ENCODE measurements at places on chromosomes 12 and 14.

DNA sequence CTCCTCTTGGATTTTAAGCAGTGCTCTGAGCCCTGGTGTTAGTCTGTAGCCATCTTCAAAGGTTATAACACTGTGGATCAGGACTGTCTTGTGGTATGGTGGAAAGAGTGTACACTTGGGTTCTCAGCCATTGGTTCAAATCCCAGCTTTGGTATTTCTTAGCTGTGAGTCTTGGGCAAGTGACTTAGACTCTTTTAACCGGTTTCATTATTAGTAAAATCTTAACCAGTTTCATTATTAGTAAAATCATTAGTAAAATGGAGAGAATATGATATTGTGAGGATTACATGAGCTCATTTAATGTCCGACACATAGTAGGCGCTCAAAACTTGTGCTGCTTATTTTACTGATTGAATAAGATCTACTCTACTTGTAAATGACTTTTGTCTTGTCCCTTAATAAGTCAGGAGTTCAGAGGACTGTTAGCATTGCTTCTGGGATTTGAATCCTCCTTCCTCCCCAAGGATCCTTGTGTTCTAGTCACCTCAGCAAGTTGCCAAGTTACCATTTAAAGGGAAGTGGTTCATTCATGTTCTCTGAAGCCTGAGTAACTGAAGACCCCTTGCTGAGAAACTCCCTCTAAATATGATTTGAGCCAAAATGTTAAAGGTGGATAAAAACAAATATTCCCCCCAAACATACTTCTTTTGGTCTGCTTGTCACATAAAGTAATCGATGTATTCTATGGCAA lies 12.4 kb downstream of the TTLL5 start:
- DNase-seq = no peak

DNA sequence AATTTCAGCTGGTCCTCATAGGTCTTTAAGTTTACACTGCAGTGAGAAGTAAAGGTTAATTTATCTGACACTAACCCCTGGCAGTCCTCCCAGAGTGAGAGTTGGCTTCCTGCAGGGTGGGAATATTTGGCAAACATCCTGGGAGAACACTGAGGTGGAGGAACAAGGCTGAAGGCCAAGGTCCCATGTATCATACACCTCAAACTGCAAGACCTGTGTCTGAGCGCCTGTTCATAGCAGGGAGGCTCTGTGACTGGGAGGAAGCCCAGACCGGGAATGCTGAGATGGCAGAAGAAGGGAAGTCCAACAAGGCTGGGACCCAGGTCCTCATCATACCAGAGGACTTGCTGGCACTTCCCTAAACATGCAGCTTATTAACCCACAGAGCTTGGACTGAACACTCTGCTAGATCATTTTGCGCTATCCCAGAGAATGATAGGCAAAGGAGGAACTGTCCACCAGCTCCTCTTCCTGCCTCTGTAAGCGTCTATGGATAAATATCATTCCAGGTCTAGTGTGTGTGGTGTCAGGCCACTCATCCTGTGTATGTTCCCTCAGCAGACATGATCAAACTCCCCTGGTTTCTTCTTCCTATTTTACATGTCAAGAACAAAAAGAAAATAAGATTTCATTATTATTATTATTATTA lies 199.6 kb upstream of the CNOT2 start:
- DNase-seq = no peak

- no peak for DNase-seq
Measured at GRCh38 chr12:94242901-94243300, 94.5 kb downstream of the PLXNC1 start.

GRCh38 chr14:77375973-77376770 lies 722 bp downstream of the TMED8 start:
- peak; percentile 44 for DNase-seq
